CD4-positive, alpha-beta T cell treated with Interleukin-21 for 1 hour (primary cell): ENCODE measurements at places on chromosomes 12 and 14.

DNA sequence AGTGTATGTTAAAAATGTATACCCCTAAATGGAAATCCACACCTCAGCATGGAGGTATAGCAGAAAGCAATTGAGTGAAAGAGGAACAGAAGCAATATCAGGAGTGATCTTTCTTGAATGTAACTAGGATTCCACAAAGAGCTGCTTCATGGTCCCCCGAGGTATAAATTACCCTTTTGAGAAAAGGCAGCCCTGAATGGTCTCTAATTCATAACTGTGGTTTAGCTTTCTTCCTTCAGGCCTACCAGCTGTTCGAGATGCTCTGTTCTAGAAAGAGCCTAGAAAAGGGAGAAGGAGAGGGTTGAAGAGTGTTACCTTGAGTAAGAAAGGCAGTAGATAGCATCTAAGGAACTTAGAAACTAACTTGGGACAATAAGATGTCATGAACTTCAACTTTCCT lies 42.9 kb upstream of the CSRNP2 start:
- DNase-seq, result no peak

DNA sequence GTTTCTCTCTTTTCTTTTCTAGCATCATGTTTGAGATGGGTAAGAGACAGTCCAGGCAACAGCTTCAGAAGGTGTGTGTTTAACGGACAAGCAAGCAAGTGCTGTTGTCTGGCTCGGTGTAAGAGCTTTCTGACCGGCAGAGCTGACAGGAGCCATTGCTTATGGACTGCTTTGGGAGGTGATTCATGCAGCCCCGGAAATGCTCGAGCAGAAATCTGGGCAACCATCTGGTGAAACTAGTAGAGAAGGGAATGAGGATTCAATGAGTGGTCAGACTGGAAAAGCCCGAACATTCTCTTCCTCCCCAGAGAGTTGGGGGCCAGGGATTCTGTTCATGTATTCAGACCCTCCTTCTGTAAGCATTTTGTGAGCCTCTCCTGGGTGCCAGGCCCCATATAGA lies 24.4 kb downstream of the TUNAR start:
- DNase-seq, result no peak

DNA sequence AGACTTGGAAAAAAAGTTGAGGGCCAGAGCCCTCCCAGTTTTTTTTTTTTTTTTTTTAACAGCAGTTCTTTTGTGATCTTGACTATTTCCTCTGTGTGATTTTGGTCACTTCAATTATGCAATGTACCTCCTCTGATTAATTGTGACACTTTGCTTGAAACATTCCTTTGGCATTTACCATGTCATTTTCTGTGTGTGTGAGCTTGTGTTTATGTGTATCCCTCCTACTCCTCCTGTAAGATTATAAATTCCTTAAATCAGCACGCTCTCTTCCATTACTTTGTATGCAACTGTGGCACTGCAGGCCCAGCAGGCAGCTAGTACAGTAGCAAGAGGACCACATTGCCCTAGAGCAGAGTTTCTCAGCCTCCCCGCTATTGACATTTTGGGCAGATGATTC lies 33.2 kb upstream of the GALNT16 start:
- no peak for DNase-seq

GRCh38 chr14:26255213-26255612 lies 342.6 kb downstream of the NOVA1 start:
- no peak for DNase-seq

GRCh38 chr14:99658218-99658845 lies 13.4 kb downstream of the HHIPL1 start:
- DNase-seq, result no peak

GRCh38 chr12:2258025-2258424 lies 205.2 kb downstream of the CACNA1C start:
- DNase-seq, result no peak

DNA sequence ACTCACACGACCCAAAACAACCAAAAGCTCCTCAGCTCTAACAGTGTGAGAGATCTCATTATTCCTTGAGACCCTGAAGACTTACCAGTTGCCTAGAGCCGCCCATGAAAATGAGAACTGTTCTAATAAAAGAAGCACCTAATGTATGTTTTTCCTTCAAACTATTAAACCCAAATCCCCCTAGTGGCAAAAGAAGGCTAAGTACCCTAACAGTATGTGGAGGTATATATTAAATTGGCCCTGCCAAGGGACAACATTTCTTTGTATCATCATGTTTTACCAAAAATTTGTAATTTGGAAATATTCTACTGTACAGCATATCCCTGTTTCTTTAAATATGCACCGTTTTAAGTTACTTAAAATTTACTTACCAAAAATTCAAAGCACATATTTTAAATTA lies 38.0 kb upstream of the PPFIA2 start:
- no peak for DNase-seq

DNA sequence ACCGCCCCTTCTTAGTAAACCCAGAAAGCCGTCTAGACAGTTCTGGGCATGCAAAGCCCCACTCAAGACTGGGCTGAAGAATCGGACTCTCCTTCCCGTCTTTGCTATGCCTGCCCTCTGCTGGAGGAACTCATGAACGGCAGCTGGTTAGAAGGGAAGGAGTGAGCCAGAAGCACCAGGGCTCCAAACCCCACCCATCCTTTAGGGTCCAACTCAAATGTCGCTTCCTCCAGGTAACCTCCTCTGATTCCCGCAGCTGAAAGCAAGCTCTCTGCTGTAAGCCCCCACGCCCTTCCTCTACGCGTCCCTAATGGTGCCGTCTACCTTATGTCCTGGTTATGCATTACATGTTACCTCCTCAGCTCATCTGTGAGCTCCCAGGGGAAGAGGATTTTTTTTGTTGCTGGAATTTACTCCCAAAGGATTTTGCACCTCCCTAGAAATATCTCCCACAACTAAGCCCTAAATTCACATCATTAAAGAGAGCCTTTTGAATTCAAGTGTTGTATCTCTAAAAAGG lies 59.0 kb upstream of the SCN8A start:
- peak; percentile 79 for DNase-seq

DNA sequence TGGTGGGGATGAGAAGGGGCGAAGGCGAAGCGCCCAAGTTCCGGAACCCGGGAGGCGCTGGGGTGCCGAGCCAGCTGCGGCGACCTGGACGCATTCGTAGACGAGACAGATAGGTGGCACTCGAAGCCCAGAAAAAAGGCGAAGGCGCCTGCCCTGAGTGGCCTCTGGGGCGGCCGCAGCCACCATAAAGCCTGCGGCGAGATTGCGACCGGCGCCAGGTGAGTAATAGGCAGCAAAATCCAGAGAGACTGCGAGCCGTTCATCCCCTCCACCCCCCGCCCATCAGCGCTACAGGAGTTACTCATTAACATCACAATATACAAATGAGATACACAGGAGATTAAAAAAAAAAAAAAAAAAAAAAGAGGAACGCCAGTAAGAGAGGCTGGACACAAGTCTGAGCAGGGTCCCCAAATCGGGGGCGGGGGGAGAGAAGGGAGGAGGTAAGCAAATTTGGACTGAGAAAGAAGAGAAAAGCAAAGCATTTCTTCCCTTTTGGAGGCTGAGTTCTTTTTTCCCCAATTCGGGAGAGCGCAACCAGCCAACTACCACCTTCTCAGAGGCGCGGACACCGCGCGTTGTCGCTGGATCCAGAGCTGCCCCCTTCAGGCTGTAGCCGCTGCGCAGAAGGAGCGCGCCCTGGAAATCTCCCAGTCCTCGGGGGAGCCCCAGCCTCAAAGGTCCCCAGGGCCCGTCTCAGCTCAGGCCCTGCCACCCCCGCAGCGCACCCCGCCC lies 15.7 kb downstream of the TBX3 start:
- DNase-seq, result no peak

- no peak for DNase-seq
These were observed 252.3 kb downstream of the EFCAB11 start for GRCh38 chr14:89702073-89702875.

DNA sequence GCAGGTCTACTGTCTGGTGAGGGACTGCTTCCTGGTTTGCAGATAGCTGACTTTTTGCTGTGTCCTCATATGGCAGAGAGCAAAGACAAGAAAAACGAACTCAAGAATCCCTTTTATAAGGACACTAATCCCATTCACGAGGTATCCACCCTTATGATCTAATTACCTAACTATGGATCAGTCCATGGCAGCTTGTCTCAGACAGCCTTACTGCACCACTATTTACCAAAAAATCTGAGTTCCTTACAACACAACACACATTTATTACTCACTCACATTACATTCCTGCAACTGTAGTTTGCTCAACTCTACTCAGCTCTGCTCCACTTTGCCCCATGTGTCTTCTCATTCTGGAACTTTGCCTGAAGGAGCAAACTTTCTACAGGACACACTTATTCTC lies 10.1 kb upstream of the SLC6A15 start:
- DNase-seq, result no peak

- DNase-seq, result no peak
These were observed 2.8 kb downstream of the KRT7 start for GRCh38 chr12:52235822-52236361.

DNA sequence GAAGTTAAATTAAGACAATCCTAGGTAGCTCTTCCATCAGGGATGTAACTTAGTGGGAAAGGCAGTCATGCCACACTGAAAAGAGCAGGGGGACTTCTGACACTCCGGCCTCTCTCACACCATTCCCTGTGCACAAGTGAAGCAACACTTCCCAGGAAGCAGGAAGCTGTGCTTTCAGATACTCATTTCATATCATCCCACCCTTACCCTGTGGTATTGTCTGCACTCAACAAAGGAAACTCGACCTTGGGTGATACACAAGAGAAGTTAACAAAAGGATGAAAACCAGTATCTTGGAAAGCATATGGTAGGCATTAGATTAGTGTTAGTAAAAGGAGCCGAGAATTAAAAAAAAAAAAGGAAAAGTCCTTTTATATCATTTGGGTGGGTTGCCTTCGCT lies 61.3 kb upstream of the MDM1 start:
- DNase-seq, result no peak

DNA sequence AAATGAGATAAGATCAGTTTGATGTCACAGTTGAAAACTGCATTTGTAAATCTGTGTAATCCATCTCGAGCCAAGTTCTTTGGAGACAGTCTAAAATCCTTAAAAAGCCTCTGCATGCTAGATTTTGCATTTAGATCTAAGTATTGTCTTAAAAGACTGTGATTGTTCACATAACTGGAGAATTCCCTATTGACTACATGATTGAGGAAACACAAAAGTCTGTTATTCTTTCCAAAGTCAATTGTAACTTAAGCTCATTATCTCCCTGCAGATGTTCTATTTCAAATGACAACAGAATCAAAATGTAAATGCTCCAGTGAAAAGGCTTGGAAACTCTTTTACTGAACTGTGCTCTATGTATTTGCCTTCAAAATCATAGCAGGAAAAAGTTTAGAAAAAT lies 77.8 kb downstream of the MYF5 start:
- no peak for DNase-seq

- DNase-seq, result peak; percentile 79
These were observed 308.1 kb downstream of the RPAP3 start for GRCh38 chr12:47397664-47398281.

- DNase-seq, result no peak
These were observed 106.5 kb downstream of the ETV6 start for GRCh38 chr12:11756022-11756421.

- no peak for DNase-seq
These were observed 98.0 kb downstream of the VCPKMT start for GRCh38 chr14:50018201-50018932.

GRCh38 chr12:71958993-71959578 lies 20.4 kb downstream of the TPH2 start:
- no peak for DNase-seq

DNA sequence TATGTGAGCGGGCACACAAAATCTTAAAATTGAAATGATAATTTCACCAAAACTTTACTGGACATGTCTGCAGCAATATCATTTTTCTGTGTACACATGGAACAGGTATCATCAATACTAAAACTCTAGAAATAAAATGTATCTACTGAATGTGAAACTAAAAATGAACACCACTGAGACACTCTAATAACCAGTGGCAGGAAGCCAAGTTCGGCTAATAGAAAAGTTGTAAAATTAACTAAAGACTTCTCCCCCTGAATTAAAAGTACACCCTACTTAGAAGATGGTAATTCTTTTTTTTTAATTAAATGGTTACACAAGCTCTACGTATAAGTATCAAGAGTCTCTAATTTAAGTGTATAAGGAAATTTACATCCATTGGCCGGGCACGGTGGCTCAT lies 227.2 kb downstream of the MED13L start:
- no peak for DNase-seq

DNA sequence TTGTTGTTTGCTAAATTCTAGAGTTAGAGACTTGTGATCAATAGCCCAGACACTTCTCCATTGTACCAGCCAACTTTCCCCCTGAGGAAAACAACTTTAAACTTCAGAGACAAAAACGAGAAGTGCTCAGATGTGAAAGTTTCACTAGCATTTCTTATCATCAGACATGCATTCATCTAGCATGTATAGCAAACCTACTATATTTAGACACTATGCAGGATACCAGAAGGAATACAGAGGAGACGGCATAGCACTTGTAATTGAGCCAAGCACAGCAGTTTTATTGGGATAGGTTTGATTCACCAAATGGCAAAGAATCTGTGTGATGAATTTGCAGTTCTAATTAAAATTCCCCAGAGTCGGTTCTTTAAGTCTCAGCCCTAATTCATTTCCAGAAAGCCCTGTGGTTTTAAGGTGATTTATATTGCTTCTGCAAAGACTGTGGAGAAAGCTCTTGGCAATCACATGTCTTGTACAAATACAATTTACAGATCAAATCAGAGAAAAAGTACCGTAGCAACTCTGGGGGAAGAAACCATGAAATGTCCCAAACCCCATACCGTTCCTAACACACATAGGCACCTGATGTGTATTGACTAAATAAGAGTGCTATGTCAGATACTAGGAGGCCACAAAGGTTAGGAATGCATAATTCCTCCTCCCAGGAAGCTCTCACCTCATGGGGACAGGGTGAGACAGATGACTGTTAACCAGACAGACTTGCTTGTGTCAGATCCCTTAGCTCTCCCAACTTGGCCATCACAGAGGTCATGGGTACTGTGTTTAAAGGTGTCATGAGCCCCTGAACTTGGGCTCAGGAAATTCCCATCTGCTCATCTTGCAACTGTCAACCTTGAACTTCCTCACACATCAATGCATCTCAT lies 69.6 kb upstream of the KRAS start:
- no peak for DNase-seq

DNA sequence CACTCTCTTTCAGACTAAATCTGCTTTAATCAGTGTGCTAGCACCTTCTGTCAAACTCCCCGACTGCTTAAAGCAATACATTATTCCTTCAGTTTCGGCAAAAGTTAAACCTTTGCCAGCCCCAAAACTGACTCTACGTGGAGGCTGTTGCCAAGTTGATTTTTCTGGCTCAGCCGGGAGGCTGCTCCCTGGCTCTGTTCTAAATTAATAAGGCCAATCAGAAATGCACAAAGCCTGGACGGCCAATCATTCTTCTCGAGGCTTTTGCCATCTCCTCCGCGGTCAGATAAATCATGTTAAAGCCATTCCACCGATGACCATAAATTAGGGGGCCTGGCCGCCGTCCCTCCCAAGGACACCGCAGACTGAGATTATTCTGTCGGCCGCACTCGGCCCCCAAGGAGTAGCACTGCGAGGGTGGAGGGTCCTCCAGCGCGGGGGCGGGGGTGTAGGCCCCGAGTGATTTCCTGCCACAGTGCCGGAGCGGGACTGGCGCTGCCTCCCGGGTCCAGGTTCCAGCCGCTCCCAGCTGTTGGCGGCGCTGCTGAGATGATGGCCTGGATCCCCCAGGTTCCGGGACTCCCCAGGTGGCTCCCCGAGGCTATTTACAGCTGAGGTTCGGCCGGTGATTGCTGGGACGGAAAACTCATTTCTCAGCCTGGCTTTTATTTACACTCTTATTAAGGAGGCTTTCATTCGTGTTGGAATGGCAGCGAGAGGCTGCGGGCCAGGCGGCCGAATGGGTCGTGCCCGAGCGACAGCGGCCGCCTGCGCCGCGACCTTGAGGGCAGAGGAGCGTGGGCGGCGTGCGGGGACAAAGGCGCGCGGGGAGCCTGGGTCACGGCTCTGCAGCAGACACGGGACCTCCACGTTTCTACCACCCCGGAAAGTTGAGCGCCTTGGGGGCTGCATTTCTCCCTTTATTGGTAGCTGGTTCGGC lies 165.1 kb downstream of the MON2 start:
- peak; percentile 17 for DNase-seq
